ENCODE measurements at places on chromosomes 5 and 9.

GRCh38 chr5:129670957-129671500 lies 76.9 kb upstream of the MINAR2 start:
- DNase-seq, result no peak

DNA sequence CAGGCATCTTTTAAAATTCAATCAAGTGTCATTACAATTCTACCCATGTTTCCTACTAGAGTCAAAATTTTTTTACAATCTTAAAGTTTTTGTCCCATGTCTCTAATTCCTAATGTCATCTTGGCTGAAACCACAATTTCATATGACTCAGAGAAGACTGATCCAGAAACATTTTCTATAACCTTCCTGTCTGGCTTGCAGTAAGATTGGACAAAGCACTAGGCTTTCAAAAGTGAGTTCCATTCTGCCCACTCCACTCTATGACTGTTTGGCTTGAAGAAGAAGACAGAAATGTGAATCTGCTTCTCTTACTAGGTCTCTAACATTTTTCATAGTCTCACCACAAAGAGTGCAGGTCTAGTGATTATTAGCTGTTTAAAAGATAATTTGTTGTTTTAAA lies 88.8 kb downstream of the NR3C1 start:
- no peak for DNase-seq

- DNase-seq, result no peak
Measured at GRCh38 chr9:112861638-112862555, 28.8 kb downstream of the SLC46A2 start.

DNA sequence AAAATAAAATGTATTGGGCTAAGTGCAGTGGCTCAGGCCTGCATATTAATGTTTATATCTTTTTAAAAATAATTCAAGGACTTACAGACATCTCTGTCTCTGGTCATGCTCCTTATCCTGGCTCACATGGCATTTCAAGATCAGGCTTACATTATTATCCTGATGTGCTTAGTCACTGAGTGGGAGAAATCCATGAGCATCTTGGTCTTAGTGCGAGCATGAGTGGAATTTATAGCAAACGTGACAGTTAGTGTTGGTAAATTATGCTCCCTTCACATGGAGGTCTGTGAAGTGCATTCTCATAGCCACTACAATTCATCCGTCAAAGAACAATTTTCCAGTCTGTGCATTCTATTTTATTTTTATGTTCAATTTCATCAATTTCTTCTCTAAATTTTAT lies 237.8 kb upstream of the EDIL3 start:
- no peak for DNase-seq

- peak; percentile 36 for DNase-seq
Measured at GRCh38 chr9:133782157-133783130, 44.3 kb upstream of the SARDH start.

DNA sequence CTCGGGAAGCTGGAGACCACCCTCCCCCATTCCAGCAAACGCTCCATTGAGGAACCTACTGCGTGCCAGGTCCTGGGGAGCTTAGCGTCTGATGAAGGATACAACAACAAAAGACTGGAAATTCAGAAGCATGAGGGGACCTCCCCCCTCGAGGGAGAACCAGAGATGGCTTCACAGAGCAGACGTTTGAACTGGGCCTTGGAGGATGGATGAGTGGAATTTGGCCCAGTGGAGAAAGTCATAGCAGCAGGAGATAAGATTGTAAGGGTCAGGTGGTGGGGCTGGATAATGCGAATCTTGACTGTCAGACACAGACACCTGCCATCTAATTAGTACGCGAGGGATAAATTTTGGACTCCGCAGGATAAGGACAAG lies 1.2 kb upstream of the SLC25A51 start:
- DNase-seq, result no peak

GRCh38 chr5:33675958-33676464 lies 215.8 kb downstream of the ADAMTS12 start:
- no peak for DNase-seq

GRCh38 chr9:131661568-131662288 lies 78.1 kb downstream of the RAPGEF1 start:
- peak; percentile 41 for DNase-seq

DNA sequence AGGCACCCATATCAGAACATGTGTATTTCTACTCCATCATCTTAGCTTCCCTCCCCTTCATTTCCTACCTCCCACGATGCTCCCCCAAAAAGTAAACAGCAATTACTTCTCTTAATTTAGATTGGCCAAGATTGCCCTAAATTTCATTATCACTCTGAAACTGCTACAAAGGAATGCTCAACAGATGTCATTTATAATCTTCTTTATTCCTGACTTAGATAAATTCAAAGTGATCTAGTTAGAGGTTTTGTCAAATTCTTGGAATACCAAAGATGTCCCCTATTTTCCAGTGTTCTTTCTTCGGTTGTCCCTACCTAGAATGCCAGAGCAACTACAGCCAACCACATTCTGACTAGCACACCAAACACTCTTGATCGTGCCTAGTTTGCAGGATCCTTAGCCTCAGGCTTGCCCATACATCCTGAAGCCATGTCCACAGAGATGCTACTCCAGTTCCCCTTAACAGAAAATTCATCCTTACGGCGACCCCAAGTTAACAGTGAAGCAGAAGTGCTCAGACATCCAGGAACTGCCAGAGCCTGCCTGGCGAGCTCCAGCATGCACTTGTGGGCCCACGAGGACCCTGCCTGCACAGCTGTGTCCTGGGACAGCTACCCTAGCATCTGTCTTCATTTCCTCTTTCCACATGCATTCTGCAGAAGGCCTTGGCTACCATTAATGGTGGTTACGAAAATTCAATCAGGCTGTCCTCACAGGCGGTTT lies 31.6 kb downstream of the DAP start:
- DNase-seq, result no peak

- DNase-seq, result no peak
Measured at GRCh38 chr9:36900136-36900855, 133.8 kb downstream of the PAX5 start.

DNA sequence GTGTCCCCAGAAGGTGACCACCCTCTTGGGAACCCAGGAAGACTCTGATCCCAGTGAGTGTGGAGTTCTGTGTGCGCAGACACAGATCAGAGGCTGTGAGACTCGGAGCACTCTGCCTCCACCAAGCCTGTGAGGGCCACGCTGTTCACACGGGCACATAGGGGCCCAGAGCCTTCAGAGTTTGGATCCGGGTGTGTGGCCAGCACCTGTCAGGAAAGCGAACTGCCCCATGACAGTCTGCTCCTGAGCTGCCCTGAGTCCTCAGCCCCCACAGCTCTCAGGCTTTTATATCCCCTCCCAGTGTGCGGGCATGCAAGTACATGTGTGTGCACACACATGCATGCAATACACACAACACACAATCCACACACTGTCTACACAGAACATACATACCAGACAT lies 161.8 kb upstream of the IRX2 start:
- no peak for DNase-seq

- no peak for DNase-seq
Measured at GRCh38 chr9:116687754-116688135, 640 bp downstream of the TRIM32 start.

- DNase-seq, result no peak
Measured at GRCh38 chr9:37104183-37104889, 16.0 kb upstream of the ZCCHC7 start.

DNA sequence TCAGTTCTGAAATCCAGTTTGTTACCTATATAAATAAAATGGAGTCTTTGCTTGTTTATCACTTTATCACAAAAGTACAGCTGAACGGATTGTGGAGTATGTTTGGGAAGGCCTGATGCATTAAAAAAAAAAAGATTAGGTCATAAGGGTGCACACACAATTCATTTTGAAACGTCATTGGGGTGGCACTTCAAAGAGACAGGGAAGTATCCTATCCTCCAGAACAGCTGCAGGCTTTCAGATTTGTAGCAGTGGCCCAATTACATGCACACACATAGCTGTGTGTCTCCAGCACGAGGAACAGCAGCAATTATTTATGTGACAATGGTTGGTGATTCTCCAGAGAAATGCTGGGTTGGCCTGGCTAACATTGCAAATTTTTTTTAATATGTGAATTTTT lies 46.8 kb upstream of the FER start:
- DNase-seq, result no peak

GRCh38 chr5:133467335-133467779 lies 145.0 kb downstream of the FSTL4 start:
- DNase-seq, result no peak

DNA sequence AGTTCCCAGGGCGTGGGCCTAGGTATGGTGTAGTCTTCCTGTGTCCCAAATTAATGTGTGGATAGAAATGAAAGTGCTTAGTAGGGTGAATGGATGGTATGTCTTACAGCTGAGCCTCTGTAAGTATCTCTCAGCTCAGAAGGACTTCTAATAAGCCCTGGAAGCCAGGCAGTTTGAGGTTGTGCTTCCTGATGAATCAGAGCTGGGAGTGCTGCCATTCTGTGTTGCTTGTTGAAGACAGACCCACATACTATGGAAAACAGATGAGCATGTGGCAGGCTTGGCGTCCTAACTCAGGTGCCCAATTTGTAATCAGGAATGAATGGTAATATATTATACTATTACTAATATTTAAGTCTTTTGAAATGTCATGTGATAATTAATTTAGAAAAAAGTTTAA lies 69.8 kb downstream of the CMYA5 start:
- no peak for DNase-seq

DNA sequence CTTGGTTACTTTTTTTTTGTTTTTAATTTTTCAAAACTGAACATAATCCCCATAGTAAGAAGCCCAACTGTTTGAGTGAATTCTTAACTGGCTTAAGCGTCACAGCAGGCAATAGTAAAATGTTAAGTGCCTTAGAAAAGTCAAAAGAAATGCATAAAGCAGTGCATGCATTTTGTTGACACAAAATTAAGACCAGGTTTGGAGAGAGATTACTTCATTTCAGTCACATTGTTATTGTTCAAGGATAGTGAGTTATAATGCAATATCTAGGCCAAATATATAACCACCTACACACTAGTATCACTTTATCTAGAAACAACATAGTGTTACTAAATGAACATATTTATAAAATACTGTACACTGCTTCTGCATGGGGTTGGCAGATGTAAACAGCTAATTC lies 116.9 kb upstream of the KLF9 start:
- no peak for DNase-seq

DNA sequence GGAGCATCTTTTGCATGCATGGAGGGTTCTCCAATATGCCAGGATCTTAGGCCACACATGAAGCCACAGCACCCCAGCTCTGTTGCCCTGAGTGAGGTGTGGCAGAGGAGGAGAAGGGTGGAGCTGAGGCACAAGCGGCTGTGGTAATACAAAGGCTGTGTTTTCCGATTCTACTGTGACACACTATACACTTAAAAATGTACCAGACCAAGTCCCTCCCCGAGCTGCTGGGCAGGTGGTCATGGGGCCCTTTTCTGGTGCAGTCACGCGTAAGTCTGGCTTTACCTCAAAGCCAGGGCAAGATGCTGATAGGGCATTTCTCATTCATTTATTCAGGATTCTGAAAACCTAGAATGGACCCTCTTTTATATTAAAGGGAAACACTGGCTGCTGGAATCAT lies 3.7 kb downstream of the ADGRV1 start:
- DNase-seq, result no peak

Data from activated naive CD8-positive, alpha-beta T cell treated with anti-CD3 and anti-CD28 coated beads, Interleukin-2, amount 50 U/mL, for 16 hours (primary cell).